ENCODE measurements at places on chromosomes 5 and 9.

DNA sequence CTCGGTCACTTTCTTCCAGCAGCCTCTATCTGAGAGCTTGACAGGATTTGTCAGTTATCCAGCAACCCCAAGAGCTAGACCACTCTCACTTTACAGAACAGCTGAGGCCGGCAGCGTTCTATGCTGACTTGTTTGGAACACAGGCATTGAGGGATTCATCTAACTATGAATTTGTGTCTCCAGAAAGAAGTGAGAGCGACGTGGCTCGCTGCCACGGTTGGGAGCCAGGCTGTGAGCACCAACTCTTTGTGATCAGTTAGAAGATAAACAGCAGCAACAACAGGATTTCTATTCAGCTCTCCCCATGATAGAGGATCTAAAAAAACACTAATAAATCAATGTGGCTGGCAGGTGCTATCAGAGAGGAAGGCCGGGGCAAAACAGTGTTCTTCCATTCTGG, 58.6 kb downstream of the NPR3 start:
- DNase-seq = no peak

DNA sequence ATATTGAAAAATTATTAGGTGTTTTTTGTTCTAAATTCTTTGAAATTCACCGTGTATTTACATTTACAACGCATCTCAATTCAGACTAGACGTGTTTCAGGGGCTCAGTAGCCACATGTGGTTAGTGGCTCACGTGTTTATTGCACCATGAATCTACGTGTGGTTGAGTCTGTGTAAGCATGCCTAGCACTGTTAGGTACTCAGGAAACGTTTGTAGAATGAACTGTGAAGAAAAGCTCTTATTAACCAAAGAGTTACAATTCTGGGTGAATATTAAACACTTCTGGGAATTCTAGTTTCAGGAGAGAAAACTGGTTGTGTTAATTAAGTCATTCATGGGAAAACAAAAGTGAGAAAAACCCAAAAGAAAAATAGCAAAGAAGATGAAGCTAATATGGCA, 117.5 kb upstream of the CDH6 start:
- DNase-seq = no peak

- DNase-seq = no peak
Measured at GRCh38 chr9:116000748-116001329, 152.8 kb upstream of the PAPPA start.

DNA sequence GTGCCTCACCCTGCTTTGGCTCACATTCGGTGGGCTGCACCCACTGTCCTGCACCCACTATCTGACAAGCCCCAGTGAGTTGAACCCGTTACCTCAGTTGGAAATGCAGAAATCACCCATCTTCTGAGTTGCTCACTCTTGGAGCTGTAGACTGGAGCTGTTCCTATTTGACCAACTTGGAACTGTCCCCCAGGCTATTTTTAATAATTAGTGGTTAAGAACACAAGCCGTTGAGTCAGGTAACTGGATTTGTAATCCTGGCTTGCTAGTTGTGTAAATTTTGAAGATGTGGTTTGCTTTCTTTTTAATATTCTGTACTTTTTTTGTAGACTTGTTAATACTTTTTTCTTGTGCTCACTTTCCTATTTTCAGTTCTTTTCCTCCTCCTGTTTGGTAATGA, 81.2 kb downstream of the CNTLN start:
- no peak for DNase-seq

DNA sequence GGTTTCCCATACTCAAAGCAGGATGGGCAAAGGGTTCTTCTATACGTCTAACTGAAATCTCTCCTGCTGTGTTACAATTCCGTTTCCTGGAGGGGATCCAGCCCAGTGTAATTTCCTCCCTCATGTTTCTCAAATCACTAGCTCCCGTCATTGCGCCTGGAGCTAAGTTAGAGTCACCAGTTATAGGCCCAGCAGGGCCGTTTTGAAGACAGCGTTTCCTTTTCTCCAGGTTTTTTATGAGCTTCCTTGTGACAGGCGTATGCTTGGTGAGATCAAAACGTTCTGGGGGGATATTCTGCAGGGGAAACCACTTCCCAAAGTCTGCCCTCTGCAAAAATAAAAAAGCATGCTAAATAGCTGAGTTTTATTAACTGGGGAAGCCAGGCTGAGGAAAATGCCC, 53.0 kb upstream of the WWC1 start:
- DNase-seq = no peak

Measured in activated CD8-positive, alpha-beta T cell treated with anti-CD3 and anti-CD28 coated beads, Interleukin-2, amount 10 ng/mL, durations not matched to agents 7 days and 5 days (primary cell).